ENCODE measurements at places on chromosomes 1 and 21.

GRCh38 chr1:176843352-176844297 lies 320.9 kb downstream of the ASTN1 start:
- no peaks in the 10 kb centered on the region for H3K4me1 ChIP-seq
- H3K27ac ChIP-seq, result no peak overlapping the region
- DNase-seq, result peak; percentile 53
- no peaks in the 10 kb centered on the region for H3K36me3 ChIP-seq
- H3K4me3 ChIP-seq, result no peak overlapping the region
- peaks cover 2% of the 10 kb centered on the region for H3K27me3 ChIP-seq

- no peaks in the 10 kb centered on the region for H3K36me3 ChIP-seq
- H3K27ac ChIP-seq, result no peak overlapping the region
- no peak overlapping the region for H3K4me3 ChIP-seq
- DNase-seq, result no peak
- H3K27me3 ChIP-seq, result no peaks in the 10 kb centered on the region
Observed at GRCh38 chr1:237016626-237017025, 12.4 kb upstream of the MT1HL1 start.

DNA sequence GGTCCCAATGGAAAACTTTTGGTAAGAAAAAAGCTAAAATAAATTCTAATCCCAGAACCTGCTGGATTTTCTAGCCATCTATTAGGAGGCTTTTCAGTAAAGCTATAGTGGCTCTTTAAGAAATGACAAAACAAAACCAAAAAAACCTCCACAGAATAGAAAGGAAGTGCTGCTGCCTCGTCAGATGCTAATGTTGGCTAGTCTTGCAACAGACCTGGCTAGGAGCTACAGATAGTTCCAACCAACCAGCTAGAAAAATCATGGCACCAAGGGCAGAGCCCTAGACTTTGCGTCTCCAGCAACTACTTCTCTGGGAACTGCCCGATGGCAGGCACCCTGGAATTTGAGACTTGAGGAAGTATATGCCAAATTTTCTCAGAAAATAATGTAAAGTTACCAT lies 7.6 kb downstream of the CD101 start:
- no peak for DNase-seq
- no peaks in the 10 kb centered on the region for H3K27me3 ChIP-seq
- no peak overlapping the region for H3K27ac ChIP-seq
- H3K4me3 ChIP-seq, result no peak overlapping the region
- H3K36me3 ChIP-seq, result no peaks in the 10 kb centered on the region

DNA sequence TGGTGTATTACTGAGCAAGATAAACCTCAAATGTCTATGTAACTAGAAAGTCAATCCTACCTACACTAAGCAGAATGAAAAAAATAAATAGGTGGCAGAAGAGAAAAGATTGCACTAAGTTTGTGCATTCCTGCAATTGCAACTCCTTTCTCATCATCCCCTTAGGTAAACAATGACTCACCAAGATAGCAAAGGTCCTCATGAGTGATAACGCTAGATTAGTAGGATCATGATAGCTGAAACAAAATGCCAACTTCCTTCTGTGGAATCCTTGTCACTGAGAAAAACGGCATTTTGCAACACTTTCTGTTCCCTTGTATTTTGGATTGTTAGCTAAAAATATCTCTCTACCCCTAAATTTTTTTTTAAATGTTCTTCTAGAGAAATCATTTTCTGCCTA lies 20.0 kb upstream of the FCER1A start:
- H3K4me3 ChIP-seq, result no peak overlapping the region
- no peaks in the 10 kb centered on the region for H3K27me3 ChIP-seq
- peaks cover 2% of the 10 kb centered on the region for H3K4me1 ChIP-seq
- H3K36me3 ChIP-seq, result no peaks in the 10 kb centered on the region

DNA sequence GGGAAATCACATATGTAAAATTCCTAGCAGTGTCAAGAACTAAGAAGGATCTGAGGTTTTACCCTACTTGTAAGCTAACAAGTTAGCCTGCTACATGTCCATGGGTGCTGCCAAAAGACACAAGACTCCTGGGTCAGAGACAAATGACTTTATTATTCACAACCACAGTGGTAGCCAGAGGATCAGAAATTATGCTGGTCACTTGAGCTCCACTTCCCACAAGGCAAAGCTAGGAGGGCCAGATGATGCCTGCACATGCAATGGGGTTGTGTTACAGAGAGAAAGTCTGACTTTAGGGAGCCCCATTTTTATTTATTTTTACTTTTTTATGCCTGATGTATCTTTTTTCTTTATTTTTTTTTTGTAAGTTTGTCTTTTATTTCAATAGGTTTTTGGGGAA lies 136.8 kb downstream of the S1PR1 start:
- H3K4me1 ChIP-seq, result peaks cover 4% of the 10 kb centered on the region
- H3K4me3 ChIP-seq, result no peak overlapping the region
- DNase-seq, result no peak
- no peak overlapping the region for H3K27ac ChIP-seq

DNA sequence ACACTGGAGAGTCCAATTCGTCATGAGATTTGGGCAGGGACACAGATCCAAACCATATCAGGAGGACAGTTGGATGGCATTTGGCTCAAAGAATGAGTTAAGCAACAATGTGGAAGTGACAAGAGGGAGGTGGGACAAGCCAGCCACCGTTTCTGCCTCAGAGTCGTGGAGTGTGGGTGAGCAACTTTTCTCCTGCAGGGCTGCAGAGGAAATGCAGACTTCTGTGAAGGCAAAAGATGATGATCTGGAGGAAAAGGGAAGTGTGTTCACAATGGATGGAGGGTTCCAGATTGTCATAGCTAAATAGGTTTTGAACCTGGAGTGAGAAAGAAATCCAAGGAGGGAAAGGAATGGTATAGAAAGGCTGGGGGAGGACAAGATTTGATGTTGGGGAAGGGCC lies 16.4 kb upstream of the KANK4 start:
- H3K27ac ChIP-seq, result no peak overlapping the region
- H3K36me3 ChIP-seq, result peaks cover 6% of the 10 kb centered on the region
- H3K4me3 ChIP-seq, result no peak overlapping the region

DNA sequence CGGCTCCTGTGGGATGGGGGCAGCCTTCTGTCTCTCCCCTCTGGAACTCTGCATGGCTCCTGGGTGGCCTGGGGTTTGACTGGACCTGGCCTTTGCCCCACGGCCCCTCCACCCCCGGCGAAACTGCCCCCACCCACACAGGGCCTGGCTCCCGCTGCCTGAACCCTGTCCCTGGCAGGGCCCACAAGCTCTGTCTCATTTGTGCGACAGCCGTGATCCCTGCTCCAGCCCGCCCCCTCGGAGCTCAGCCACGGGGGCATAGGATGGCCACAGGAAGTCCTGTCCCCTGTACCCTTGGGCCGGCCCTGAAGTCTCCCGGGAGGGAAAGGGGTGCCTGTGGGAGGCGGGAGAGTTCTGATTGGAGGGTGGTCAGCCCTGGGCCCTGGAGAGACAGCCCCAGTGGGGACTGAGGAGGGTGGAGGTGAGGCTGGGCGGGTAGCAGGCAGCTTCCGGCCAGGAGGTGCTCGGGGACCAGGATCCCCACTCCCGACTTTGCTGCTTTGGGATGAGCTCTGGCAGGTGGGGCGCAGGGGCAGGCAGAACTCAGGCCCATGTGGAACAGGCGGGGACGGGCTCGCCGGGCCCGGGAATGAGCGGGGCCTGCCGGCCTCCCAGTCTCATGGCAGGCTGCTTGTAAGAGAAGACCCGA lies 45.1 kb downstream of the SLX9 start:
- no peak for DNase-seq
- H3K27ac ChIP-seq, result no peak overlapping the region

GRCh38 chr1:62088439-62088838 lies 106.2 kb upstream of the L1TD1 start:
- H3K27me3 ChIP-seq, result no peaks in the 10 kb centered on the region
- H3K4me1 ChIP-seq, result no peaks in the 10 kb centered on the region
- no peaks in the 10 kb centered on the region for H3K36me3 ChIP-seq

DNA sequence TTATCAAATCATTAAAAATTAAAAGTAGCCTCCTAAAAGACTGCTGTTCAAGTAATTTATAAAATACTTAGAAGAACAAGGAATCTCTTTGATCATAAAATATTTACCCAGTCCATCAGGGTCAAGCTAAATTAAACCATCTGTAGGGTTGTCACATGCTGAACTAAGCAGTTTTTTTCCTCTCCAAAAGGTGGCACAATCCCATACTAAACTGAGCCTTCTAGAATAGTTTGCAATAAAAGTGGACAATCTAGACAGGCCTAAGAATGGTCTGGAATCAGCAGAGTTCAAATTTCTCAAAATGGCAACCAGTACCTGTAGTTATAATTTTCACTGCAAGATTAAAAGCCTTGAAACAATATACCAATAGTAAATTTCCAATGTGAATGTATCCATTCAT lies 194.8 kb downstream of the EIF4G3 start:
- DNase-seq, result no peak
- no peak overlapping the region for H3K4me3 ChIP-seq
- H3K27me3 ChIP-seq, result peaks cover 4% of the 10 kb centered on the region

DNA sequence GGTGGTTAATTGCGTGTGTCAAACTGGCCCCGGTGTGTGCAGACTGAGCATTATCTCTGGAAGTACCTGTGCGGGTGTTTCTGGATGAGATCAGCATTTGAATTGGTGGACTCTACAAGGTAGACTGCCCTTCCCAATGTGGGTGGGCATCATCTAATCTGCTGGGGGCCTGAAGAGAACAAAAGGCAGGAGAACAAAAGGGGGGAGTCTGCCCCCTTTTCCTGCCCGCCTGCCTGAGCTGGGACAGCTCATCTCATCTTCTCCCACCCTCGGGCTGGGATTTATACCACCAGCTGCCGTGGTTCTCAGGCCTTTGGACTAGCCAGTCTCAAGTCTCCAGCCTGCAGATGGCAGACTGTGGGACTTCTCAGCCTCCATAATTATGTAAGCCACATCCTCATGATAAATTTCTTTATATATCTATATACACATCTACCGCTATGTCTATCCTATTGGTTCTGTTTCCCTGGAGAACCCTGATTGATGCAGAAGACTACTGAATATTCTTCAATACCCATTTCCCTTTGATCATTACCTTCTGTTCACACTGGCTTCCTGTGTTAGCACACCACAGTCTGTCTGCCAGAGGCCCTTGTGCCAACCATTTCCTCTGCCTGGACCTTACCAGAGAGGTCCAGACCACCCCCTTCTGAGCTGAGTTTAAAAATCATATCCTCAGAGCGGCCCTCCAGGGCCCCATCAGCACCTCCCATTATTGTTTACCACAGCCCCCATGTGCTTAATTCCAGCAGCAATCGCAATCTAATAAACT lies 25.2 kb downstream of the RCAN1 start:
- no peak overlapping the region for H3K27ac ChIP-seq
- no peaks in the 10 kb centered on the region for H3K27me3 ChIP-seq
- DNase-seq, result no peak
- H3K4me1 ChIP-seq, result peaks cover 21% of the 10 kb centered on the region

GRCh38 chr1:206850401-206850800 lies 15.0 kb upstream of the IL20 start:
- H3K27me3 ChIP-seq, result peaks cover 3% of the 10 kb centered on the region
- DNase-seq, result no peak
- H3K4me3 ChIP-seq, result no peak overlapping the region
- H3K27ac ChIP-seq, result no peak overlapping the region

- no peak for DNase-seq
- peaks cover 6% of the 10 kb centered on the region for H3K36me3 ChIP-seq
- peaks cover 1% of the 10 kb centered on the region for H3K27me3 ChIP-seq
- H3K27ac ChIP-seq, result no peak overlapping the region
- no peak overlapping the region for H3K4me3 ChIP-seq
Observed at GRCh38 chr1:172746091-172746949, 87.4 kb downstream of the FASLG start.

DNA sequence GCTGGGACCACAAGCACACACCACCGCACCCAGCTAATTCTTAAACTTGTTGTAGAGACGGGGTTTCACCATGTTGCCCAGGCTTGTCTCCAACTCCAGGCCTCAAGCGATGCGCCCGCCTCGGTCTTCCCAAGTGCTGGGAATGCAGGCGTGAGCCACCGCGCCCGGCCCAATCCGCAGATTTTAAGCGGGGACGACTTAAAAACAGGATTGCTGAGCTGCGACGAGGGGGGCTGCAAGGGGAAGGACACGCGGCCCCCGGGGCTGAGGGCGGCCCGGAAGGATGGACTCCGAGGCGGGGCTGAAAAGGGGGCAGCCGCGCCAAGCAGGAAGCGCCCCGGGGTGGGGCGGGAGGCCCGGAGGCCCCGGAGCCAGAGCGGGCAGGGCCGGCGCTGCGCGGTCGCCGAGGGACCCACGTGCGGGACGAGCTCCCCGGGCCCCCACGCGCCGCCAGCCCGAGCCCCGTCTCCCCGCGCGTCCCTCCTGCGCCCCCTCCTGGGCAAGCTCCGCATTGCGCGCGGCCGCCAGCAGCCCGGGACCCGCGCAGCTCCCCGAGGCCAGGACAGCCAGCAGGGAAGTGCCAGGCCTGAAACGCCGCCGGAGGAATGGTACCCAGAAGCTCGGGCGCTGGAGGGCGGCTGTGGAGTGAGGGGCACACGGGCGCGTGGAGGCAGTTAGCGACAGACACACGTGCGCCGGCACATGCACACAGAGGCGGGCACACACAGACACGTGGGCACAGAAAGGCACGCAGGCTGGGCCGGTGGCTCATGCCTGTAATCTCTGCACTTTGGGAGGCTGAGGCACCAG lies 5.5 kb upstream of the PRKCZ start:
- no peak overlapping the region for H3K27ac ChIP-seq
- DNase-seq, result peak; percentile 90
- H3K36me3 ChIP-seq, result no peaks in the 10 kb centered on the region
- H3K4me1 ChIP-seq, result peaks cover 9% of the 10 kb centered on the region
- peak overlapping the region; percentile 2 for H3K4me3 ChIP-seq

DNA sequence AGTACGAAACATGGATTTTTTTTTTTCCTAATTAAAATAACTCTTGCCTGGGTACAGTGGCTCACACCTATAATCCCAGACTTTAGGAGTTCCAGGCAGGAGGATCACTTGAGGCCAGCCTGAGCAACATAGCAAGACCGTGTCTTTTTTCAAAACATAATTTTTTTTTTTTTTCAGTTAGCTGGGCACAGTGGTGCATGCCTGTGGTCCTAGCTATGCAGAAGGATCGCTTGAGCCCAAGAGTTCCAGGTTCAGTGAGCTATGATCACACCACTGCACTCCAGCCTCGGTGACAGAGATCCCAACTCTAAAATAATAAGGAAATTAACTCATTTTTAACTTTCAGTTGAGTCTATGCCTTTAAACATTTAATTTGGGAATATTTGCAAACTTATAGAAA lies 170.1 kb downstream of the NEK7 start:
- H3K27me3 ChIP-seq, result no peaks in the 10 kb centered on the region
- H3K4me1 ChIP-seq, result no peaks in the 10 kb centered on the region
- no peaks in the 10 kb centered on the region for H3K36me3 ChIP-seq
- no peak for DNase-seq
- no peak overlapping the region for H3K4me3 ChIP-seq

GRCh38 chr1:34781844-34782391 lies 904 bp downstream of the GJB3 start:
- H3K27me3 ChIP-seq, result peaks cover 17% of the 10 kb centered on the region
- peaks cover 4% of the 10 kb centered on the region for H3K36me3 ChIP-seq
- no peak for DNase-seq
- peaks cover 49% of the 10 kb centered on the region for H3K4me1 ChIP-seq
- peak overlapping the region; percentile 86 for H3K4me3 ChIP-seq

DNA sequence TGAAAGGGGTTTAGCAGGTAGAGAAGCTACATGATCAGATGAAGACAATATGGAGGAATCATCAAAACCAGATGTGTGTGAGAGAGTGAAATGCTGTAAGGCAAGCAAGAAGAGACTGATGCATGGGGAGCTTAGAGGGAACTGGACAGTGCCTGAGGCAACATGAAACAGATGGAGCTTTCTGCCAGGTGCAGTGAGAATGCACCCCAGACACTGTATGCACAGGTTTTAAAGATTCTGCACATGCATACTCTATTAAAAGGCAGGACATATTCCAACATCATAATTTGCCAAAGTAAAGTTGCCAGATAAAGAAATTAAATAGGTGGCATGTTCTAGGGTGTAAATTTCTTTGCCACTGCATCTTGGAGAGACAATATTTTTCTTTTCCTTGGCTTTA lies 200.1 kb downstream of the AMY1C start:
- H3K36me3 ChIP-seq, result no peaks in the 10 kb centered on the region
- no peak overlapping the region for H3K27ac ChIP-seq
- peaks cover 3% of the 10 kb centered on the region for H3K4me1 ChIP-seq
- no peak for DNase-seq
- no peak overlapping the region for H3K4me3 ChIP-seq

All from endothelial cell (in vitro differentiated cells).